Glomerular endothelial cell (primary cell): ENCODE measurements at places on chromosomes 5 and 9.

DNA sequence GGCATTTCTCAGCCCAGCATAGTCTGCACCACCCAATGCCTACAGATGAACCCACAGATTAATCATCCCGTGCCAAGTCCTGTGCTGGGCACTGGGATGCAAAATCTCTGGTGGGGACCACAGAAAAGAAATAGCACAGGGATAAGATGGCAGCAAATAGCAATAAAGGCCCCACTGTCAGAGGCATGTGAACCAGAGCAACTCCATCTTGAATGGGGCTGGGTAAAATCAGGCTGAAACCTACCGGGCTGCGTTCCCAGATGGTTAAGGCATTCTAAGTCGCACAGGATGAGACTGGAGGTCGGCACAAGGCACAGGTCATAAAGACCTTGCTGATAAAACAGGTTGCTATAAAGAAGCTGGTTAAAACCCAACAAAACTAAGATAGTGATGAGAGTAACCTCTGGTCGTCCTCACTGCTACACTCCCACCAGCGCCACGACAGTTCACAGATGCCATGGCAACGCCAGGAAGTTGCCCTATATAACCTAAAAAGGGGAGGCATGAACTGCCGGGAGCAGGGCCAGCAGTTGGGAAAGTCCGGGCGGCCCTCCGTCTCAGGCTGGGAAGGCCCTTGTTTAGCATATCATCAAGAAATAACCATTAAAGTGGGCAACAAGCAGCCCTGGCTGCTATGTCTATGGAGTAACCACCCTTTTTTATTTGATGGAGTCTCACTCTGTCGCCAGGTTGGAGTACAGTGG is 65.2 kb downstream of the C9orf50 start:
- no peak for DNase-seq

DNA sequence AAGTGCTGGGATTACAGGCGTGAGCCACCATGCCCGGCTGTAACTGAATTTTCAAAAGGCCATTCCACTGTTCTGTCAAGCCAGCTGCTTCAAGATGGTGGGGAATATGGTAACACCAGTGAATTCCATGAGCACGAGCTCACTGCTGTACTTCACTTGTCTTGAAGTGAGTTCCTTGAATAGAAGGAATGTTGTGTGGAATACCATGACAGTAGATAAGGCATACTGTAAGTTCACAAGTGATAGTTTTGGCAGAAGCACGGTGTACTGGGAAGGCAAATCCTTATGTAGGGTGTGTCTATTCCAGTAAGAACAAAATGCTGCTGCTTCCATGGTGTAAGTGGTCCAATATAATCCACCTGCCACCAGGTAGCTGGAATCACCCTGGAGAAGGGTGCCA is 6.6 kb upstream of the PRXL2C start:
- no peak for DNase-seq

DNA sequence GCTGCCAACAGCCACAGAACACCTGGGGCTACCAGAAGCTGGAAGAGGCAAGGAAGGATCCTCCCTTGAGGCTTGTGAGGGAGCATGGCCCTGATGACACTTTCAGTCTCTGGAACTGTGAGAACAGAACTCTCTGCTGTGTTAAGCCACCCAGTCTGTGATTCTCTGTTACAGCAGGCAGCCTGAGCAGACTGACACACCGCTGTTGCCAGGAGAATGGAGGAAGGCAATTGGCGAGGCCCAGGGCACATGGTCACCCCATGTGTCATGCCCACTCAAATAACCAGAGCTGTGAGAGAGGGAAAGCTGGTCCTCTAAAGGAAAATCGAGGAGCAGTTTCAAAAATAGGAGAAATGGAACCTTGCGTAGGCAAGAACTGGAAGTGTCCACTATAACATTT is 12.0 kb upstream of the KIF4B start:
- no peak for DNase-seq

- DNase-seq, result no peak
Measured at GRCh38 chr5:111548992-111549649, 36.8 kb upstream of the STARD4 start.

- DNase-seq, result no peak
Measured at GRCh38 chr5:116472274-116472673, 102.3 kb downstream of the SEMA6A start.

DNA sequence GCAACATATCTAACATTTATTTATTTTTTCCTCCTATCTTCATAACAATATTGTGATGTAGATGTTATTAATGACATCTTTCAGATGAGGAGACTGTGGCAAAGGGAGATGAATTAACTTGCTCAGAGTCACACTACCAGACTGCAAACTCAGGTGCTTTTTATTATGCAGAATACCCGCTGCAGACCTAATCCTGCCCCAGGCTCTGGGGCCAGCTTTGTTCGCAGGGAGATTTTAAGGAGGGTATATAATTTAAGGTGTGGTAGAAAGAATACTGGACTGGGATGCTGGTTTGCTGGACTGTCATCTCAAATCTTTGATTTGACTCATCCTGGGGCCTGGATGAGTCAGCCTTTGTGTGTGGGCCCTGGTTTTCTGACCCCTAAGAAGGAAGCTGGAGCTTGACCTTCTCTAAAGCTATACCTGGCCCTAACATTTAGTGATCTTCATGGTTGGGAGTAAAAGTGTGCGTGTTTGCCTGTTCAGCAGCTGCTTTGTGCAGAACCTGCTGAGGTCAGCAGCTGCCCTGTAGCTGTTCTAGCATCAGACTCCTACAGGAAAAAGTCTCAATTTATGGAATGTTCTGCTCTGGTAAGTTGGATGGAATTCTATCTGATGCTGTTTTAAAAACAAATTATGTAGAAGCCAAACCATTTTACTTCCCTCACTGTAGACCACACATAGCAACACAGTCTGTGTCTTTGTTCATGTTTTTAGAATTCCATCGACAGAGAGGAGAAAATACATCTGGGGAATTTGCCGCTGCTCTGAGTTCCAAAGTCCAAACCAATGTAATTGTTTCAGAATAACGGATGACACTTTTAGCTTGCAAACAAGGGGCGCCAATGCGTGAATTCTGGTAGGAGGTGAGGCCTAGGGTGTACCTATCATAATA is 4.5 kb downstream of the SLC36A1 start:
- no peak for DNase-seq
